ENCODE measurements at places on chromosomes 5 and 9.

DNA sequence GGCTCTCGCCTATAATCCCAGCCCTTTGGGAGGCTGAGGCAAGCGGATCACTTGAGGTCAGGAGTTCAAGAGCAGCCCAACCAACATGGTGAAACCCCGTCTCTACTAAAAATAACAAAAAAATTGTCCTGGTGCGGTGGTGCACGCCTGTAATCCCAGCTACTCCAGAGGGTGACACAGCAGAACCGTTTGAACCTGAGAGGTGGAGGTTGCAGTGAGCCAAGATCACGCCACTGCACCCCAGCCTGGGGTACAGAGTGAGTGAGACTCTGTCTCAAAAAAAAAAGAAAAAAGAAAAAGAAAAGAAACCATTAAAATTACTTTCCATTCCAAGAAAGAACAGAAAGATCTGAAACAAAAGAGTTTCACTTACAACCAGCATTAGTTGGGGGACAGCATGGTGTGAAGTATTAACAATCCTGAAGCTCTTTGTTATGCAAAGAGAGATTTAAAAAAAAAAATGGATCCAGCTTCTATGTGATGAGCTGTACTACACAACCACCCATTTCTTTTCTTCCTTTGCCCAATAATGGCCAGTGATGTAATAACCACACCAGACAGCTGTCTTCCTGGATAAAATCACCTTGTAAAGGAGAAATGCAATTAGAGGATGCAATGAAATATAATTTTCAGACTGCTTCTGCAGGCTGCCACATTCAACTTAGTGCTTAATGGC lies 76.9 kb downstream of the MED27 start:
- no peaks in the 10 kb centered on the region for H3K36me3 ChIP-seq
- H3K4me3 ChIP-seq, result no peak overlapping the region
- 0 out of 2 replicates have a peak, but pooled peaks cover 5% of the 10 kb centered on the region for H3K4me1 ChIP-seq
- DNase-seq, result no peak
- H3K27ac ChIP-seq, result no peak overlapping the region

DNA sequence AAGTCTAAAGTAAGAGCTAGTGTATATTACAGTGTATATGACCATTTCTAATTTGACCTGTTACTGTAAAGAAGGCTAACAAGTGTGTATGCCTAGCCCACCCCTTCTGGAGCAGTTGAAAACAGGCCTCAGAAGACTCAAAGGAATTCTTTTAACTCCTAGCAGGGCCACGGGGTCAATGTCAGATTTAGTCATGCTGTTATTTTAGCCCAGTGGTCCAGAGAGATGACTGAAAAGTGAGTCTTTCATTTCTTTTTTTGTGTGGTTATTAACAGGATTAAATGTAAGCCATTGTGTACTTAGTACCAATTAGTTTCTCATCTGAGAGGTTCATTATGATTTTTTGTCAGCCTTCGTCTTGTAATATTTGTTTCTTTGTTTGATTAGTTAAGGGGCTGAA lies 24.4 kb downstream of the ZCCHC7 start:
- no peaks in the 10 kb centered on the region for H3K36me3 ChIP-seq
- no peak overlapping the region for H3K27ac ChIP-seq
- H3K27me3 ChIP-seq, result no peaks in the 10 kb centered on the region
- no peaks in the 10 kb centered on the region for H3K4me1 ChIP-seq
- no peak overlapping the region for H3K4me3 ChIP-seq

- no peaks in the 10 kb centered on the region for H3K27me3 ChIP-seq
- H3K4me1 ChIP-seq, result peaks cover 41% of the 10 kb centered on the region
- DNase-seq, result no peak
Observed at GRCh38 chr9:125325826-125326225, 64.2 kb downstream of the GAPVD1 start.

GRCh38 chr9:18092138-18092537 lies 381.8 kb upstream of the ADAMTSL1 start:
- H3K4me1 ChIP-seq, result no peaks in the 10 kb centered on the region
- no peak overlapping the region for H3K27ac ChIP-seq
- DNase-seq, result no peak
- H3K4me3 ChIP-seq, result no peak overlapping the region
- H3K36me3 ChIP-seq, result no peaks in the 10 kb centered on the region
- no peaks in the 10 kb centered on the region for H3K27me3 ChIP-seq

DNA sequence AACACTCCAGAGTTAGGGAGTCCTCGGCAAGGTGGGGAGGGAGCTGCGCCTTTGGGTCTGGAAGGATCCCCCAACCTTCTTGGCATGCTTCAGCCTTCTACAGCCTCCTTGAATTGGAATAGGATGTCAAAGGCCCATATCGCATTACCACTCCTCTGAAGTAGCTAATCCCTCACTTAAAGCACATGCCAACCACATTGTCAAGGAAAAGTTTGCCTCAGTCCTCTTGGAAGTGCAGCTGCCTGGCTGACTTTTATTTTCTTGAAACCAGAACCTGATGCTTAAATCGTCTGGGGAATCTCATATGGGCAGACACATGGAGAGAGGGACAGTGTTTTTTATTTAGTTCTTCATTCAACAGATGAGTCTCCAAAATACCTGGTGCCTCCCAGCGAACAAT lies 14.5 kb downstream of the CXCL14 start:
- no peak for DNase-seq
- no peak overlapping the region for H3K4me3 ChIP-seq
- no peaks in the 10 kb centered on the region for H3K36me3 ChIP-seq
- H3K27me3 ChIP-seq, result peaks cover 49% of the 10 kb centered on the region
- no peak overlapping the region for H3K27ac ChIP-seq

- no peak for DNase-seq
- no peaks in the 10 kb centered on the region for H3K4me1 ChIP-seq
- no peaks in the 10 kb centered on the region for H3K27me3 ChIP-seq
Observed at GRCh38 chr5:26757941-26758340, 280.4 kb downstream of the CDH9 start.

- H3K4me1 ChIP-seq, result no peaks in the 10 kb centered on the region
- no peak overlapping the region for H3K4me3 ChIP-seq
- no peak for DNase-seq
- no peaks in the 10 kb centered on the region for H3K27me3 ChIP-seq
- H3K27ac ChIP-seq, result no peak overlapping the region
- no peaks in the 10 kb centered on the region for H3K36me3 ChIP-seq
Observed at GRCh38 chr9:82130331-82131042, 141.9 kb downstream of the SPATA31D1 start.

- no peak overlapping the region for H3K27ac ChIP-seq
- no peak overlapping the region for H3K4me3 ChIP-seq
- H3K4me1 ChIP-seq, result no peaks in the 10 kb centered on the region
- no peak for DNase-seq
- peaks cover 37% of the 10 kb centered on the region for H3K27me3 ChIP-seq
Observed at GRCh38 chr9:18980189-18980588, 52.8 kb downstream of the SAXO1 start.

GRCh38 chr5:180160215-180160614 lies 48.8 kb downstream of the RASGEF1C start:
- H3K4me1 ChIP-seq, result no peaks in the 10 kb centered on the region
- H3K27me3 ChIP-seq, result peaks cover 54% of the 10 kb centered on the region
- DNase-seq, result no peak
- no peak overlapping the region for H3K4me3 ChIP-seq
- H3K27ac ChIP-seq, result no peak overlapping the region

GRCh38 chr9:98545021-98545420 lies 163.7 kb downstream of the GABBR2 start:
- H3K4me1 ChIP-seq, result peaks cover 3% of the 10 kb centered on the region
- no peaks in the 10 kb centered on the region for H3K27me3 ChIP-seq
- H3K4me3 ChIP-seq, result no peak overlapping the region

GRCh38 chr5:1757511-1757910 lies 42.1 kb downstream of the MRPL36 start:
- H3K27me3 ChIP-seq, result peaks cover 95% of the 10 kb centered on the region
- no peak for DNase-seq
- no peaks in the 10 kb centered on the region for H3K36me3 ChIP-seq
- no peaks in the 10 kb centered on the region for H3K4me1 ChIP-seq
- H3K4me3 ChIP-seq, result no peak overlapping the region

GRCh38 chr9:115548609-115549260 lies 430.8 kb upstream of the TNC start:
- H3K4me3 ChIP-seq, result no peak overlapping the region
- H3K27ac ChIP-seq, result no peak overlapping the region
- DNase-seq, result no peak
- no peaks in the 10 kb centered on the region for H3K4me1 ChIP-seq
- H3K27me3 ChIP-seq, result no peaks in the 10 kb centered on the region

DNA sequence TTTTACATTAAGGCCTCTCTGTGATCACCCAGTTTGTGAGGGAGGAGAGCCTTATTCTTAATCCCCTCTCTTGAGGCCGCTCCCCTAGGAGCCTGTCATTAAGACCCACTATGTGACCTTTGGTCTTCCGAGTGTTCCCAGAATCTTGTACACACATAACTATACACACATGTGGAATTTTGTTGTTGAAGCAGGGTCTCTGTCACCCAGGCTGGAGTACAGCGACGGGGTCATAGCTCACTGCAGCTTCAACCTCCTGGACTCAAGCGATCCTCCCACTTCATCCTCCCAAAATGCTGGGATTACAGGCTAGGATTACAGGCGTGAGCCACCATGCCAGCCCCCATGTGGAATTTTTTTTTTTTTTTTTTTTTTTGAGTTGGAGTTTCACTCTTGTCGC lies 14.8 kb upstream of the PHYHD1 start:
- H3K4me1 ChIP-seq, result peaks cover 50% of the 10 kb centered on the region
- no peak for DNase-seq
- peaks cover 15% of the 10 kb centered on the region for H3K36me3 ChIP-seq
- no peaks in the 10 kb centered on the region for H3K27me3 ChIP-seq
- H3K4me3 ChIP-seq, result no peak overlapping the region

DNA sequence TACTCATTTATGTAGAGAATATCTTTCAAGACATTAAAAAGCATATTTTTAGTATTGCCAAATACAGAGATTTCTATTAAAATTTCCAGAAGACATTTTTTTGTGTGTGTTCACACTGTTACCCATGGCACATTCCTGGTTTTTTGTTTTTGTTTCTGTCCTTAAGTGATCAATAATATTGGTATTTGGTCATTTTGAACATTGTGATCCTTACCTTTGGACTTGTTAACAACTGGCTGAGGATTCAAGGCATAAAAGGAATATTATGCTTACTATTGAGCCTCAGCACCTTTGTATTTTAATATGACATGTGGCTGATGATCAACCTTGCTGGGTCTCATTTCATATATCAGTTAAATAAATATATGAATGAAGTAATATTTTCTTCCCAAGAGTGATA lies 41.9 kb downstream of the ITGA1 start:
- H3K4me1 ChIP-seq, result no peaks in the 10 kb centered on the region
- H3K36me3 ChIP-seq, result no peaks in the 10 kb centered on the region
- DNase-seq, result no peak

DNA sequence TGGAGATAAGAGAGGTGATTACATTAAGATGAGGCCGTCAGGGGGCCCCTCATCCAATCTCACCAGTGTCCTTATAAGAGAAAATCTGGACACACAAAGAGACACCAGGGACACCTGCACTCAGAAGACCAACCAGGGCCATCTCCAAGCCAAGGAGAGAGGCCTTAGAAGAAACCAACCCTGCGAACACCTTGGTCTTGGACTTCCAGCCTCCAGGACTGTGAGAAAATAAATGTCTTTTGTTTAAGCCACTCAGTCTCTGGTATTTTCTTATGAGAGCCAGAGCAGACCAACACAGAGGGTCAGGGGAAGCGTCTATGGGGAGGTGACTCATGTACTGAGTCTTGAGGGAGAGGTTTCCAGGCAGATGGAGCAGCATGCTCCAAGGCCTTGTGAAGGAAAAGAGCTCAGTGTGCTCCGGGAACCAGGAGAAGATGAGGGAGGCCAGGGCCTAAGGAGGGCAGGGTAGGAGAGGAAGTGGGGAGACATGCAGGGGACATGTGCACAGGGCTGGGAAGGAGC lies 5.4 kb downstream of the PHYKPL start:
- no peak overlapping the region for H3K4me3 ChIP-seq
- no peaks in the 10 kb centered on the region for H3K27me3 ChIP-seq
- H3K36me3 ChIP-seq, result peaks cover 17% of the 10 kb centered on the region
- no peak for DNase-seq
- H3K4me1 ChIP-seq, result peaks cover 15% of the 10 kb centered on the region

- peaks cover 89% of the 10 kb centered on the region for H3K27me3 ChIP-seq
- H3K4me1 ChIP-seq, result no peaks in the 10 kb centered on the region
- H3K27ac ChIP-seq, result no peak overlapping the region
- H3K36me3 ChIP-seq, result no peaks in the 10 kb centered on the region
- H3K4me3 ChIP-seq, result no peak overlapping the region
Observed at GRCh38 chr5:31786090-31786631, 147.2 kb downstream of the PDZD2 start.

DNA sequence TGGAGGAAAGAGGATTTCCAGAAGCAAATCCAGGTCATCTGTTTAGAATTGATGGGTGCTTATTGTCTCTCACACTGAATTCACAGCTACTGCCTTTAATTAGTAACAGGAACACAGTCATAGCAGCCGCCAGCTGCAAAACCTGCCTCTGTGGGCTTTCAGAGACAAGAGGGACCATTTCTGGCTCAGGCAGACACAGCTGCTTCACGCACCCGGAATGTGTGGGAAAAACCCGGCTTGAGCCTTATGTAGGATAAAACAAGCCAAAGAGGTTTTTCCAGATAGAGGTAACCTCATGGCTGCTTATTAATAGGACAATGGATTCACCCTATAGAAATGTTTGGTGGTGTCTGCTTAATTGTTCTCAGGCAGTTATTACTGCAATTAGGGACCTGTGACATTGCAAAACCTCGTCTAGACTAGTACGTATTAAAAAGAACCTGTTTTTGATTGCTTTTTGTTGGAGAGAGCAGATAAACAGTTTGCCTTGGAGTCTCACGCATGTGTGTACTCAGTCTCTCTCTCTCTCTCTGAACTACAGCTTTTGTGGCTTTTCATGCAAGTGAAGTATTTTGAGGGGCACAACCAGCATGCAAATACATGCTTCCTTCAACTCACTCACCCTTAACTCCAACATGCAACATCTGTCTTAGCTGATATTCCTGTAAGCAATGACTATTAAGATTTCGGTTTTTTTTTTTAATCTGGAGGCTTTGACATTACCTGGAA lies 302.7 kb downstream of the PLK2 start:
- DNase-seq, result no peak
- H3K4me1 ChIP-seq, result no peaks in the 10 kb centered on the region
- H3K4me3 ChIP-seq, result no peak overlapping the region

DNA sequence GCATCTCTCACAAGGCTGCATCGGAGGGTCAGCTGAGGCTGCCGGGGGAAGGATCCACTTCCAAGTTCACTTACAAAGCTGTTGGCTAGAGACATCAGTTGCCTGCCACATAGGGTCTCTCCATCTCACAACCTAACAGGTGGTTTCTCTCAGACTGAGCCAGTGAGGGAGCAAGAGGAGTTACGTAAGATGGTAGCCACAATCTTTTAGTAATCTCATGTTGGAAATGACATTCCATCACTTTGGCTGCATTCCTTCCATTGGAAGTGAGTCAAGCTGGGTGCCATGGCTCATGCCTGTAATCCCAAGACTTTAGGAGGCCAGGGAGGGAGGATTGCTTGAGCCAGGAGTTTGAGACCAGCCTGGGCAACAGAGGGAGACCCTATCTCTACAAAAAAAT lies 7.4 kb upstream of the GRK6 start:
- H3K4me3 ChIP-seq, result no peak overlapping the region
- H3K4me1 ChIP-seq, result 0 out of 2 replicates have a peak, but pooled peaks cover 4% of the 10 kb centered on the region
- H3K27ac ChIP-seq, result no peak overlapping the region
- no peaks in the 10 kb centered on the region for H3K27me3 ChIP-seq
